Stimulated activated CD8-positive, alpha-beta memory T cell treated with anti-CD3 and anti-CD28 coated beads, Interleukin-7, amount 100 ng/mL, for 48 hours (primary cell): ENCODE measurements at places on chromosomes 2 and 18.

- DNase-seq = no peak
Measured at GRCh38 chr2:102059151-102059550, 67.4 kb downstream of the IL1R2 start.

GRCh38 chr2:238380336-238380735 lies 46.4 kb upstream of the ASB1 start:
- no peak for DNase-seq

DNA sequence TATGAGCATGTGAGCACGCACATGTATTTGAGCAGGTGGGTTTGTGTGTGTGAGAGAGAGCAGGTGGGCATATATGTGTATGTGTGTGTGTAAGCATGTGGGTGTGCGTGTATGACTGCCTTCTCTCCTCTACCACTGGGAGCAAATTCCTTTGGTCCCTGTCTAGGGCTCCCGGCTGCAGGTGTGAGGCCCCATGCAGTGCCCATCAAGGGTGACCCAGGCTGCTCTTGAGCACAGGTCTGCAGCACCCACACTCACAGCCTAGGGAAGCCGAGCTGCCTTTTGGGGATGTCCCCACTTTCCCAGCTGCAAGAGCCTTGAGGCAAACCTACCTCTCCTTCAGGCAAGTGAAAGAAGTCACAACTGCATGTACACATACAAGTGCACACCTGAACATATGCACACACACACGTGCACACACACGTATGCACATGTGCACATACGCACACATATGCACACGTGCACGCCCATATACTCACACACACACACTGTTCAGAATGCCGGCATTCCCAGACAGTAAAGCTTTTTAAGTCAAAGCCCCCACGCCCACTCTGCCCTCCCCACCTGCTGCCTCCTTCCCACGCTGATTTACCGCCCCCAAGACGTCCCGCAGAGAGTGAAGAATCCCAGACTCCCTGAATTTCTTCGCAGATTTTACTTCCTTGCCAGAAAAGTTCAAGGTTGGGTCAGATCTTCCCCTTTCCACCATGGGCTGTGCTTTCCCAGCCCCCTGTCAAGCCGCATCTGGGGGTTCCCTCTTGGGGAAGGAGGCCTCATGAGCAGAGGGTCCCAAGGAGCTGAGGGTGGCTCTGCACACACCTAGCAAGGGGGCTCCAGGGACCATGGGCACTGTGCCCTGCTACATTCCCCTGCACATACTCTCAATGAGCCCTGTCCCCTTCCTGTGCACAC lies 170.6 kb downstream of the TWIST2 start:
- DNase-seq = no peak

DNA sequence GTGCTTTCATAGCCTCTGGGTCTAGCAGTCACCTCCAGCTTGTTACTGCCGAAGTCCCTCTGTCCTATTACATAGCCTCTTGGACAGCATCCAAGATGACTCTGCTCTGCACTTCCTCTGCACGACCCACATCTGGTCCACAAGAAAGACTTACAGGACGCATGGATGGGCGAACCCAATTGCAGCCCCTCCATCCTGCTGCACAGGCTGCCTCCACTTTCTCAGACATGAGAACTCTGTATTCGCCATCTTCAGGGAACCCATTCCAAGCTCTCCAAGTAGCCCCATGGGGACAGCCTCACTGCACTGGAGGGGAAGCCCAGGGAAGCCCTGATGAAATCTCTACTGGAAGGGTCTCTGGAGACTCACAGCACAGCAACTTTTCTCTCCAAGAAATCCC lies 172.1 kb downstream of the GFPT1 start:
- DNase-seq = no peak

- DNase-seq = no peak
Measured at GRCh38 chr2:44210362-44210761, 41.7 kb downstream of the PPM1B start.

GRCh38 chr2:236673126-236673822 lies 103.6 kb downstream of the ACKR3 start:
- no peak for DNase-seq

GRCh38 chr2:72583376-72583775 lies 242.5 kb downstream of the EXOC6B start:
- no peak for DNase-seq

DNA sequence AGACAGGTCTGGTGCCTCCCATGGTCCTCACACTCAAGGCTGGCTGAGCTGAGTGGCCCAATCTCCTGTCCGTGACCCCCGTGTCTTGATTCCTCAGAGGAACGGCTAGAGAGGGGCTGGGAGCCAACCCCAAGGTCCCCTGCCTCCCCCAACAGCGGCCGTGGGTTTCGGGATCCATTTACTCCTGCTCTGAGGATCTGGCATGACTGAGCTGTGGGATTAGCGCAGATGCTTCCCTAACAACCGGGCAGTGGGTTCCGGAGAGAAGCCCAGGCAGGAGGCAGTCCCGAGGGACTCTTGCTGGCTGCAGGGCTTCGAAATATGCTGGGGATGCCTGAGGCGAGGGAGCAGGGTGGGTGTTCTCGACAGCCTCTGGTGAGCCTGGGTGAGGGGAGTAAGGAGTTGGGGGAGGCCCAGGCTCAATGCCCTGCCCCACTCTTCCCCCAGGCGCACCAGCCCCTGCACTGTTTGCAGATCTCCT lies 18.9 kb downstream of the GPR35 start:
- no peak for DNase-seq

DNA sequence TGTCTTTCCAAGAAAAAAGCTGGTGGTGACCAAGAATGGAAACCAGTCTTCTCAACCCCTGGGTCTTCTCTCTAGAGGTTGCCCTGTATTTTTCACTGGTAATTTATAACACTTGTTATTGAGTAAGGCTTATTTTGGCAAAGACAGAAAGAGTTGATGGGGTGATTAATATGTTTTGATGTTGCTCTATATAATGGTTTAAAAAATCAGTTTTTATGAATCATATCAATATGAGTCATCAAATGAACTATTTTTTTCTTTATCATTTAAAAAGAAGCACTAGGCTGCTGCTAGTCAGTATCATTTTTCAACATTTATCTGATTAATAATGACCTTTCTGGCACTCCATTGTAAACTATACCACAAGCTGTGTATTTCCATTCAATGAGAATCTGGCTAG lies 1142.2 kb downstream of the LRP1B start:
- DNase-seq = no peak

GRCh38 chr2:34012715-34013302 lies 413.7 kb upstream of the FAM98A start:
- DNase-seq = no peak

GRCh38 chr18:50092245-50092805 lies 102.6 kb downstream of the MYO5B start:
- no peak for DNase-seq

- no peak for DNase-seq
Measured at GRCh38 chr18:42039396-42039795, 84.4 kb downstream of the PIK3C3 start.
